ENCODE measurements at places on chromosomes 2 and 18.
A peak's percentile ranks its signal among the peaks of the same experiment; 100 is the strongest.

- DNase-seq = peak; percentile 83
Measured at GRCh38 chr2:38268691-38269327, 108.3 kb downstream of the ATL2 start.

GRCh38 chr2:17573085-17573803 is 32.7 kb downstream of the VSNL1 start:
- no peak for DNase-seq

DNA sequence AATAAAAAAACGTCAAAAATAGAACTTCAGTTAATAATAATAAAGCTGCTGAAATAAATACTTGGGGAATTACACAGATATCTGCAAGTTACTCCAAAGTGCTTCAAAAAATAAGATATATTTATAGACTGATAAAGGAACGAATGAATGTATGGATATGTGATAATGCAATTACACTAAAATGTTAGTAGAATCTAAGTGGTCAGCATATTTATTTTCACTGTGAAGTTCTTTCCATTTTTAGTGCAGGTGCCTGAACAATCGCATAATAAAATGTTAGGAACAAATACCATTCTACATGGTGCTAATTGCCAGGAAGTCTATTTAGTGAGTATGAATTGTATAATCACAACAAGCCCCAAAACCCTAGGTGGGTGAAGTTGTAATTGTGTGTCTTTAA is 169.6 kb upstream of the RGPD4 start:
- no peak for DNase-seq

DNA sequence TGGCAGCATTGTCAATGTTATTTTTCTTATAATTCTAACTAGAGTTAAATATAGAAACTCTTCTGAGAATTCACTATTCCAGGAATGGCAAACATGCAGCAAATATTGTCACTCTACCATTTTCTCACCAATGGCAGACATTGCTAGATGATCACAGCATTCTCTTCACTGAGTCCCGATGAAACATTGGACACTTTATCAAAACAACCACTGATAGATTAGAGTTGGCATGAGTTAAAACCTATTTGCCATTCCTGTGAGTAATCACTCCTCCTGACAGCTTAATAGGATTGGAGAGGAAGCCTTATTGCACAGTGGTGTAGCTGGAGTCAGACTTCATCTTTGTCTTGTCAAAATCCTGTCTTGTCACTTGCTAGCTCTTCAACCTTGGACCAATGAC is 163.9 kb upstream of the THUMPD2 start:
- no peak for DNase-seq

DNA sequence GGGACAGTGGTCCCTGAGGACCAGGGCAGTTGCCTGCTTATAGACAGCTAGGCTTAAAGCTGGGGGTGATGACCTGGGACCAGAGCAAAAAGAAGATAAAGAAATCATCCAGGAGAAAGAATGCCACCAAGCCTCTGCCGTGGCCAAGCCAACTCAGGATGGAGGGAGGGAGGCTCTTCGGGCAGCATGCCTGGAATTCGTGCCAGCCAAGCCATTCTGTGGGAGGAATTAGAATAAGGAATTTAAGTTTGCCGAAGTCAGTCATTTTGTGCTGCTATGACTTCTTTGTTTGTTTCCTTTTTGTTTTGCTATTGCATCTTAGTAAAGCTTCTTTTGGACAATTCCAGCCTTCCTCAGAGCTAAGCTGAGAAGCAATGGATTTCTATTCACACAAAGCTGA is 124.1 kb downstream of the EN1 start:
- no peak for DNase-seq

DNA sequence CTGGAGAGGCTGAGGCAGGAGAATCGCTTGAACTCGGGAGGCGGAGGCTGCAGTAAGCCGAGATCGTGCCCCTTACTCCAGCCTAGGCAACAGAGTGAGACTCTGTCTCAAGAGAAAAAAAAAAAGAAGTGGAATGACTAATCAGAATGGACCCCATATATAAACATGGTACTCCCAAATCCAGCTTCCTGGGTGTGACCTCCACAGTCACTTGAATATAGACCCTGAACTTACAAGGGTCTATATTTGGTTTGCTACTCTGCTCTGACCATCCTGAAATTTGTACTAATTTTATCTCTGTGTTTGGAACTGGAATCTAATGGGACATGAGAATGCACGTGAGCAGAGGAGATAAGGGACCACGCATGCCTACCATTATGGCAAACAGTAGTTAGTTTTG is 275.0 kb downstream of the TNS1 start:
- DNase-seq = no peak

GRCh38 chr2:110829413-110830146 is 97.2 kb downstream of the ACOXL start:
- DNase-seq = no peak

GRCh38 chr2:109139002-109139401 is 10.0 kb downstream of the SH3RF3 start:
- no peak for DNase-seq

GRCh38 chr18:27030421-27030820 is 154.7 kb downstream of the CHST9 start:
- no peak for DNase-seq

- DNase-seq = no peak
Measured at GRCh38 chr2:215602997-215603396, 167.1 kb upstream of the FN1 start.

DNA sequence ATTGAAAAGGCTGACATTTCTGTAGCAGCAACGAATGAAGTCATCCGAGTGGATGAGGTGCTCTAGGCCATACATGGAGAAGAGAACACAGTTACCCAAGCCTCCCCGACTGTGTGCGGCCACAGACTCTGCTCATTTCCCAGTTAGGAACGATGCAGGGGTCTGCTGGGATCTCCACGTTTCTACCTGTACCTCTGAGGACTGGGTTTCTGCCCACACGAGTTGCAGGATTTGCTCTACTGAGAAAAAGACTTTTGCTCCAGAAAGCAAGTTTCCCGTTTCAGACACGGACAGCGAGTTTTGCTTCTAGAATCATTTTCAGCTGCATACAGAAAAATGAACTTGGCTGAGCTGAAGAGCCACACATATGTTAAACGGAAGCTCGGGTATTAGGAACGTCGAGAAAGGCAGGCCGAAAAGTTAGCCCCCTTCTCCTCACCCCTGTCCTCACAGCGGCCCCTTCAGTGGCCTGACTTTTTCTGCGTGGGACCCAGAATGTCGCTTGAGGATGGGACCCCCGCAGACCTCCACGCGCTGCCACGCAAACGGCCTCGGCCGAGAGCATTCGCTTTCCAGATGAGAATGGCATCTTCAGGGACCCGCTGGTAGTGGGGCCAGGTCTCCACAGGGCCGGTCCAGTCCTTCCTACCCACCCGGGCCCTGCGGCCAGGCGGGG is 582 bp upstream of the RAB31 start:
- DNase-seq = no peak

DNA sequence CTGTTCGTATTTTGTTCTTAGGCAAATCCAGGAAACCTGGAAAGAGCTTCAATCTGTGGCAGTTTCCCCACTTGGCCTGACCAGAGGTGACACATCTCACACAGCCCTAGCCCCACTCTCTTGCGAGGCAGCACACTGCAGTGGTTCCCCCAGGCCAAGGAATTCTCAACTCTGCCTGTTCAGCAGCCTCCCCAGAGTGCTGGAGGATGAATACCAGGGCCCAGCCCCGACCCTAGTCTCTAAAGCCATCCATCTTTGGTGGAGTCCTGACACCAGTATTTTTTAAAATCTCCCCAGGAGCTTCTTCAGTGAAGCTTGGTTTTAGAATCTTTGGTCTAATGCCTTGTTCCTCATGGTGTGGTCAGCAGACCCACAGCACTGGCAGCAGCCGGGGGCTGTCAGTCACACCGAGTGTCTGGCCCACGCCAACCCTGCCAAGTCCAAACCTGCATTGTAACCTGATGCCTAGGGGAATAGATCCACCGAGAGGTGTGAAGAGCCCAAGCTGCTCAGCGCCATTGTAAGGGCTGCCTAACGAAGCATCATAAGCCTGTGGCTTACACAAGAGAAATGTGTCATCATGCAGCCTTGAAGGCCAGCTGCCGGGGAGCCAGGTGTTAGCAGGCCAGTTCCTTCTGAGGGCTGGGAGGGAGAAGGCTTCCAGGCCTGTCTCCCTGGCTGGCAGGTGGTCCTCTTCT is 428.7 kb upstream of the ID2 start:
- no peak for DNase-seq

DNA sequence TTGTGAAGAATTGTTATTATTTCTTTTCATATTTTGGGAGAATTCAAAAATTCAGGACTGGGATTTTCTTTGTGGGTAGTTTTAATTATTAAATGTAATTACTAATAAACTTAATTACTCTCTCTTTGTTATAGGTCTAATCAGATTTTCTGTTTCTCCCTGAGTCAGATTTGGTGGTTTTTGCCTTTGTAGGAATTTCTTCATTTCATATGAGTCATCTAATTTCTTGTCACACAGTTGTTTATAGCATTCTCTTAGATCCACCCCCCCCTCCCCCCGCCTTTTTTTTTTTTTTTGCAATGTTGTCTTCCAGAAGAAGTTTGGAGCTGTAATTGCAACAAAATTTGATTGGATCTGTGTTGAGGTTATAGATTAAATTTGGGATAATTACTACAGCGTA is 26.0 kb upstream of the GALR1 start:
- DNase-seq = no peak

DNA sequence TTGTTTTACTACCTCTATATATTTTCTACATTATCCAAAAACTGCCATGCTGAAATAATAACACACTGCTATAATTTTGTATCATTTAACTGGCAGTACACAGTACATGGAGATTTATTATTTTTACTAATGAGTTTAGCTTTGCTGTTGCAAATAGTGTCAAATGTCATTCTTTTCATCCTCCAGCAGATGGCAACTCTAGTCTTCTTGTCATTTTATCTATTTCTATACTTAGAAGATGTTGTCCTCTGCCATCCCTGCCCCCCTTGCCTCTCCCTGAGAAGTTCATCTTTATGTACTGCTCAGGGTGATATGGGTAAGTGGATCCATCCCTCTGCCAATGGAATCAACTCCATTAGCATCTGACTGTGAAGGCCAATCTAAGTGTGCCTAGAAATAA is 21.7 kb upstream of the LRRTM1 start:
- DNase-seq = no peak

All from SIG-M5 (cell line).